Posterior vena cava (tissue), 2 donors: ENCODE measurements at places on chromosomes 4 and X. TPM values are rescaled to one million over a fixed set of nuclear protein-coding genes. Genes with fewer than 3 reads are reported as not detected.

Gene MAGEA8
- not detected for total RNA-seq

Gene ENOX2
- 23.6 TPM for total RNA-seq

Gene GAGE12F
- not detected for total RNA-seq

Gene C4orf33
- total RNA-seq = 7.1 TPM

Gene MAGEA12
- not detected for total RNA-seq

Gene LANCL3
- 0.38 TPM for total RNA-seq

Gene SULT1B1
- total RNA-seq = 7.5 TPM

Gene TCP11X2
- total RNA-seq = not detected

Gene RBM47
- 12.5 TPM for total RNA-seq

Gene ASMT
- total RNA-seq = 0.97 TPM

Gene PCDH10
- total RNA-seq = 4.6 TPM

Gene HELQ
- 10.7 TPM for total RNA-seq

Gene DCAF8L2
- total RNA-seq = not detected

Gene FAM133A
- 0.10 TPM for total RNA-seq

DNA sequence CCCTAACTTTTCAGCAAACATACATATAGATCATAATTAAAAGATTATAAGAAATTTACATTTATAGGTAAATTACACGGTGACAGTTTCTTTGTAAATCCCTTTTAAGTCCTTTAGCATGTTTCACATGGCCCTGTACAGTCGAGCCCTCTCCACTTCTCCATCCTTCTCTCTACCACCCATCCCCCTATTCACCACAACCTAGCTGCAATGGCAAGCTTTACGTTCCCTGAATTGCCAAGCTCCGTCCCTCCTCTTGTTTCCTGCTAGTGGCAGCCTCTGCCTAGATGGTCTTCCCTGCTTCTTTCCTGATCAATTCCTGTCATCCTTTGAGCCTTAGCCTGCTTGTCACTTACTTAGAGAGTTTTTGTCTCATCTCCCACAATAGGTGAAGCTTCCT, 116.2 kb downstream of the TMA16 start:
- no peak for DNase-seq

GRCh38 chr4:16685536-16685935, 212.9 kb downstream of the LDB2 start:
- no peak for DNase-seq

DNA sequence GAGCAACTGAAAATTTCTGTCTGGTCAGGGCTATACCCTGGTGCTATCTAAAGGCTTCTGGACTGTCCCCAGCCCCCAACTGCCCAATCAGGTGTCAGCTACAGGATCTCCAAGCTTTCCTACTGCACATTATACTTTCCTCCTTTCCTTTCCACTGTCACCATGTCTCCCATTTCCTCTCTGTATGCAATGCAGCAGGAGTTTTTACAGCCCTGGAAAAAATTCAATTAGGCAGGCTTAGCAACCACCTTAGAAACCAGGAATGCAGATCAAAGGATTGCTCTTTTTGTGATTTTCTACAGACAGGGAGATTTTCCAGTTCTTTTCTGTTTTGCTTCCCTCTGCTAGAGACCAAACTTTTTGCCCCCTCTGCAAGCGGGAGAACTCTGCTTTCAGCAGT, 6.0 kb upstream of the NAF1 start:
- no peak for DNase-seq

- no peak for DNase-seq
Measured at GRCh38 chrX:115367951-115368350, 78.4 kb downstream of the LUZP4 start.

DNA sequence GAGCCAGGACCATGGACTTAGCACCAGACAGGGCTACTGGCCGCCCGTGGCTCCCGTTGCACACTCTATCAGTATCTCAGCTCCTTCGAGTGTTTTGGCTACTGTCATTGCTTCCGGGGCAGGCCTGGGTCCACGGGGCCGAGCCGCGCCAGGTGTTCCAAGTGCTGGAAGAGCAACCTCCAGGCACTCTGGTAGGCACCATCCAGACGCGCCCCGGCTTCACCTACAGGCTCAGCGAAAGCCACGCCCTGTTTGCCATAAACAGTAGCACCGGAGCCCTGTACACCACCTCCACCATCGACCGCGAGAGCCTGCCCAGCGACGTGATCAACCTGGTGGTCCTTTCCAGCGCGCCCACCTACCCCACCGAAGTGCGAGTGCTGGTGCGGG, 1.6 kb downstream of the FAT4 start:
- peak; percentile 84 for DNase-seq

DNA sequence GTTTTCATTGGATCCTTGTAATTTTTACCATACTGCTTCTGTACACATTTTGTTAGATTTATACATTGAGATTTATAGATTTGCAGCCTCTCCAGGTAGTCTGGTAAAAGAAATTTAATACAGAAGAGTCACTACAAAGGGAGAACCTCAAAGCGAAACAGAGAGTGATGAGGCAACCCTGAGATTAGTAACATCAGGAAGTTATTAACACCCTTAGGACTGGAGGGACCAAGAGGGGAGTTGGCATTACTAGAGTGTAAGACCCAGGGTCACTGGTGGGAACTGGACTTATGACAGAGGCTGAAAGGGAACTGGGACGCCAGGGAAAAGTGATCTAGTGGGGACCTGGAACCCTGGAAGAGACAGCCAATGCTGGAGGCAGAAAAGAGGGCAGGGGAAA, 20.6 kb upstream of the MAML3 start:
- no peak for DNase-seq

- no peak for DNase-seq
Measured at GRCh38 chr4:36211084-36211483, 33.2 kb downstream of the ARAP2 start.

- no peak for DNase-seq
Measured at GRCh38 chrX:17154001-17154400, 207.5 kb downstream of the REPS2 start.

DNA sequence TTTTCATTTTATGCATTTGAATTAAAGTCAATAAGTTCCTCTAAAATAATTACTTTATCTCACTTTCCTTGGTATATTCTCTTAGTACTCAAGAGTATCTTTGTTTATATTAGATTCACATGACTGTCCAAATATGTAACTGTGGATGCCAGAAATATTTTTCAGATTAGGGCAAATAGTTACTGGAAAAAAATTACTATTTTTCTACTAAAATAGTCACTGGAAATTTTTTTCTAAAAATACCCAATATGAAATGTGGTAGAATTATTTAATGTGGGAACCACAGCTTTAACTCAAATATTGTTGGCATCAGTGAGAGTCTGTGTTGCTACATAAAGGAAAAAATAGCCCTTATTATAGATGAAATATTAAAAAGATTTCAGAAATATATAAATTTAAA, 70.4 kb upstream of the NMU start:
- no peak for DNase-seq

- no peak for DNase-seq
Measured at GRCh38 chrX:40772290-40772689, 36.9 kb upstream of the MED14 start.

- no peak for DNase-seq
Measured at GRCh38 chr4:36719425-36719824, 438.0 kb downstream of the DTHD1 start.

GRCh38 chr4:10005632-10006031, 15.7 kb downstream of the SLC2A9 start:
- no peak for DNase-seq

DNA sequence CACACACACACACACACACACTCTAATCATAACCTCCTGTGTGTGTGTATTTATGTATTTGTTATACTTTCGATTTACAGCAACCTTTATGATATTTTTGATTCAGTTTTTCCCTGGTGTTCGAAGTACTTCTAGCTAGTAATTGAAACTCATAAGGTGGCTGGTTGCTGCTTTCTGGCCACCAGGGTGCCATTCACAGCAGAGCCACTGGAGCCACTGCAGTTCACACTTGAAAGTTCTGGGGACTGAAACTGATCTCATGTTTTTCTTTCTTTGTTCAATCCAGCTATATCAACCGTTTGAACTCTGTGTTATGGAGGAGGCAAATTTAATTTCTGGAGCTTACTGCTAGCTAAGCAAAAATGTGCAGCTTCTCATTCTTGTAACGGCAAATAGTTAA, 419.4 kb downstream of the ADGRL3 start:
- no peak for DNase-seq

- no peak for DNase-seq
Measured at GRCh38 chr4:160136021-160136420, 1033.1 kb downstream of the RAPGEF2 start.

DNA sequence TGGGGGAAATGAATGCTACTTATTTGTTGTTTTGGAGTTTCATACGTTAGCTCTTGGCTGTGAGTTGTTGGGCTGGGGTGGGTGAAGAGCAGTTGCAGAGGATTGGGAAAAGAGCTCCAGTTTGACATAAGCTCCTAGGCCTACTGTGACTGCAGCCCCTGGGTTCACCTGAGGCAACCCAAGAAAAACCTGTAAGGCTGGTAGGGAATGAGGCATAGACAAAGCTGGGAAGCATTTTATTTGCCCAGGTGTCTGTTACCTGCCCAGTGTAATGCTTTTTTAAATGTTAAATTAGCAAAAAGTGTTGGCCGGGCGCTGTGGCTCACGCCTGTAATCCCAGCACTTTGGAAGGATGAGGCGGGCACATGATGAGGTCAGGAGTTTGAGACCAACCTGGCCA, 160.0 kb downstream of the FHIP1A start:
- DNase-seq = no peak

DNA sequence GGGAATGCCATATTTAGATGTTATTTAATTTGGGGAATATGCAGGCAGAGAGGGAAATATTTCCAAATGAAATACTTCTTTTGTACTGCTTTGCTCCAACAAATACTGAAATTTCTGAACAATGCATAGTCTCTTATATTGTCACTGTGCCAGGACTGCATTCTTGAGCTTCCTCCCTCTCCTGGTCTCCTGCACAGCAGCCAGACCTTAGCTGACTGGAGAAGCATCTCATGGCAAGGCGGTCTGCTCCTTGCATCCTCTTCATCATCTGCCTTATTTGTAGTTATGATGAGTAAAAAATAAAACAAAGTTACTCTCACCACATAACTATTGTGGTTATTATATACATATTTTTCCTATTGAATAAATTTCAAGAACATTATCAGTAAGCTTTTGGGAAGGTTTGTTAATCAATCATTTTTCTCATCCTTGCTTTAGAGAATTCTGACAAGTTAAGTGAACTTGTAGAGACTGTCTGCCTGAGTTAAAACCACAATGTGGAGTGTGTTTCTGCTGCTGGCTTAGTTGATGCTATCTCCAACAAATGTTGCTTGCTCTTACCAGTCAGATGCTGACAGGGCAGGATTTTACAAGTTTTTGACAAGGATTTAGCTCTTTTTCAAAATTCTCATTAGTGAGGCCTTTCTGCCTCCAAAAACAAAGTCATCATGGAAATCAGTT, 153.6 kb downstream of the SOWAHB start:
- no peak for DNase-seq

GRCh38 chrX:65671966-65672365, 4.5 kb downstream of the MSN start:
- no peak for DNase-seq

GRCh38 chr4:4783847-4784246, 75.6 kb upstream of the MSX1 start:
- no peak for DNase-seq

DNA sequence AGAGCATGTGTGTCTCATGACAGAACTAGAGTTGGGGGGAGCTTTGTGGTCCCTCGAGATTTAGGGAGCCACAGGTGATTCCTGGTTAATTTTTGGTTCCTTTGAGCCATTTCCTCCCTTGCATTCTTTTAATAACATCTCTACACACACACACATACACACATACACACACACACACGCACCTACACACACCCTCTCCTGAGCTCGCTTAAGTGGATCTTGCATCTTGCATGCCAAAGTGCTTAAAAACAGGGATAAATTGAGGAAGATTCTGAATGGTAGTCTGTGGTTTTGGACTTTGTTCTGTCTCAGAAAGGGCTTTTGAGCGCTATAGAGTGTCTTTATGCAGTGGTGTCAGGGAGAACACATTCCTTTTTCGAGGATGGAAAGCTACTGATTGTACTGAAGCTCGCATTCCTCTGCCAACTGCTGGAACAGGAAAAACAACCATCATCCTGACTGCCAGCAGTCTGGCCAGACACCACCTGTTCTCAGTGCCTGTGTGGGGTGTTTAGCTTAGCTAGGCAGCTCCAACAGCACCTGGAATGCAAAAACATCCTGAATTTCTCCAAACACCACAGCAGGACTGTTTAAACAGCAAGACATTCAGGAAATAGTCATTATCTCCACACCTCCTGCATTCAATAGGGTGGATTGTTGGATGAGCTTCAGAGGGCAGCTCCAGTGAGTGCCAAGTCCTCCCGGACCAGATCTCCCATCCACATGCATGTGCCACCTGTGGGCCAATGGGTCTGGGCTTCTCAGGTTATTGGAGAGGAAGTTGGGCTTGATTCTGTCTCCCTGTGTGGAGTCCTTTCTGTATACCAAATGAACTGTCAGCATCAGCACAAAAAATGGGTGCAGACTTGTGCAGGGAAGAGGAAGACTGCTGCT, 21.9 kb upstream of the IGFBP7 start:
- no peak for DNase-seq
